Posterior vena cava (tissue), 2 donors: ENCODE measurements at places on chromosomes 6 and 20. TPM values are rescaled to one million over a fixed set of nuclear protein-coding genes. Genes with fewer than 3 reads are reported as not detected.

- DNase-seq: no peak
Observed at GRCh38 chr6:166203003-166203640, 35.5 kb upstream of the TBXT start.

- no peak for DNase-seq
Observed at GRCh38 chr6:134296762-134297161, 21.1 kb downstream of the SGK1 start.

DNA sequence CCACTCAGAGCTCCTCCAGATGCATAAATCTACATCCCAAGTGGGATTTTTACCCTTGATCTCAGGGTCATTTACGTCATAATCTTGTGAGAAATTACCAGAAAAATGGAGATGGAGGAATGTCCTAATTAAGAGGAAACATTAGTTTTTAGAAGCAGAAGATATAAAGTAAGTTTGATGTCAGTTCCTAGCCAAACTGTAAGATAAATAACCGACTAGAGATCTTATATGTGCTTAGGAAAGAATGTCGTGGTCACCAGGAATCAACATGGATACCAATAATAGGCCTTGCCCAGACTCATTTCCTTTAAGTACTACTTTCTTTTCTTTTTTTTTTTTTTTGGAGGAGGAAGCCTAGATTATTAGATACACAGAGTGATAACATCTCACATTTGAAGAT lies 186.9 kb downstream of the UTRN start:
- no peak for DNase-seq

DNA sequence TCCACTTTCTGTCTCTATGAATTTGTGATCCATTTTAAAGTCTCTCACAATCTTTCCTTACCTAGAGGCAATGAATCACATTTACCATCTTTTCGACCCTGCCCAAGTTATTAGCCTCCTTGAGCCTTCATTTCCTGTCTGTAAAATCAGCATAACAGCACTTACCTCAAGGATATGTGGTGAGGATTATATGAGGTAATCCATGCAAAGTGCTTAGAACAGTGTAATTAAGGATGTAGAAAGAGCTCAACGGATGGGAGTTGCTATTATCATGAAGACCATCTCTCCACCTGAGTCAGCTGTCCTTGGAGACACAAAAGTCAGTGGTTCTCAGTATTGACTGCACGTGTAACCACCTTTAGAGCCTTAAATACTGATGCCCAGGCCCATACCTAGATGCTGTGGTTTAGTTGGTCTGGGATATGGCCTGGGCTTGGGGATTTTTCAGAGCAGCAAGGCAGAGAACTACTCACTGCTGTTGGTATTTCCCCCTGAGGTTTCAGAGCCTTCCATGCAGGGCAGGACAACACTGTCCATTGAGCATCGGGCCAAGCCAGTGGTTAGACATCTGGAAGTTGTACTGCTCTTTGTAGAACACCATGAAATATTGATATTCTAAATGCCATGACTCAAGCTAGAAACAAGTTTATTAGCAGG lies 55.8 kb downstream of the LYRM2 start:
- DNase-seq: no peak

DNA sequence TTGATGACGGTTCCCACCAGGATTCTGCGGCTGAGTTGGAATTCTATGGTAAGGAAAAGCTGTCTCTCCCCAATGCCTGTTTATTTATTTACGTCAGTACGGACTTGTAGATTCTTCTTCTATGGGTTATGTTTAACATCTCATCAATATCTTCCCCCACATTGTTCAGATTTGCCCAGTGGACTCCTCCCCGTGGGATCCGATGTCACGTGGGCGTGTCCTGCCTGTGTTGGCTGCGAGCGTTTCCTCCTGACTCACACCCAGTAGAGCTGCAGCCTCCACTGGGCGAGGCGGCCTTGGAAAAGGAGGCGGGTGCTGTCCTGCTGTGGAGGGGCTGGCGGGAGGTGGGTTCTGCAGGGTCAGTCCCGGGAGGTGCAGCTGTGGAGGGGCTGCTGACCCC lies 46.8 kb upstream of the SLCO4A1 start:
- DNase-seq: no peak

DNA sequence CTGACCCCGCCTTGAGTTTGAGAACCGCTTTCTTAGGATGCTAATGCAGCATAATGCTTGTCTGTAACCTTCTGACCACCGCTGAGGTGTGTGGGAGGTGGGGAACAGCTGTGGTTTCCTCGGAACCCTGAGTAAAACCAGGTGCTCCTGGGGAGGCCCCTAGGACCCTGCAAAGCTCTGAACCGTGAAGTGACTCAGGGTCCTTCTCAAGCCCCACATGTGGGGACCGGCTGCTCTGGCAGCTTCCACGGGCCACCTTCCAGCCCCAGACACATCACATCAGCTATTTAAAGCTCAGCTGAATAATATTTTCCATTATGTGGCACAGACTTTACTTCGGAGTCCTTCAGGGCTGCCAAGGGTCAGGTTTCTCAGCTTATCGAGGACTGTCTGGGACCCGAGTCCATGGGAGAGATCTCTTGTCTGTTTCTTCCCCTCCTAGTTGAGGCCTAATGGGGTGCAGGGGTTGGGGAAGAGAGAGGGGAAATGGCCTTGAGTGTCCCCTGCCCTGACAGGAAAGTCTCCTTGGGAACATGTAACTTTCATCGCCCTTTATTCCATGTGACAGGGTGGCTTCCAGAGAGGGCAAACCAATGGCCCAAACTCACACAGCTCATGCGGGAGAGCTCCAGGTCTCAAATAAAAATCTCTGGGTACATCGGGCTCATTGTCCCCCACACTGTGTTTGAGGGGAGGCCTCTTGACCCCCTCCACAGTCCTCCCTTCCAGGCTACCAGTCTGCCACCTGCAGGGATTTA lies 186.1 kb upstream of the SLC24A3 start:
- DNase-seq: peak; percentile 88

The SLC17A3 gene
- not detected for total RNA-seq

The ISM1 gene
- 42.7 TPM for total RNA-seq
